EH (cell line): ENCODE measurements at places on chromosomes 12 and 14.

- no peak for DNase-seq
Measured at GRCh38 chr14:80545935-80546854, 334.9 kb upstream of the DIO2 start.

GRCh38 chr14:44613061-44613712 lies 106.1 kb upstream of the FSCB start:
- no peak for DNase-seq

- no peak for DNase-seq
Measured at GRCh38 chr12:53510181-53510812, 3.0 kb upstream of the NPFF start.

GRCh38 chr14:38808734-38809455 lies 294.1 kb downstream of the SEC23A start:
- no peak for DNase-seq

- no peak for DNase-seq
Measured at GRCh38 chr12:38141239-38141638, 175.3 kb upstream of the ALG10B start.

DNA sequence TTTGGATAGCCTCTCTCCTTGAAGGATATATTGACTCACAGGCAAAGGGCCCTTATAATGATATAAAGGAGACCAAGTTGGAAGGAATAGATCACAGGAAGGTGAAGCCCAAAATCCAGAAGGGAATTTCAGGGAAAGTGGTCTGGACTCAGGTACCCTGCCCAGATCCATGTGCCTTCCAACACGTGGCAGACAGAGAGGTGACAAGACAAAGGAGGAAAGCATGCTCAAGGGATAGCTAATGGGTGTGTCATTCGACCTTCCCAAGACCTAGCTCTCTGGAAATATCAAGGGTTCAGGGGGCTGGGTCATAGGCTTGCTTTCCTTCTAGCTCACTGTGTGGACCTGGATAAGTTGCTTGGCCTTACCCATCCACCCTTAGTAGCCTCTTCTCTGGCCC lies 214.3 kb downstream of the ZFP36L1 start:
- DNase-seq: no peak
